NCI-H526 treated with DMSO at 0.1 percent for 48 hours (cell line): ENCODE measurements at places on chromosomes 6 and 20.

GRCh38 chr20:45173522-45173921, 1.2 kb upstream of the PI3 start:
- DNase-seq, result no peak

GRCh38 chr6:120938164-120938875, 396.0 kb downstream of the TBC1D32 start:
- DNase-seq, result no peak

DNA sequence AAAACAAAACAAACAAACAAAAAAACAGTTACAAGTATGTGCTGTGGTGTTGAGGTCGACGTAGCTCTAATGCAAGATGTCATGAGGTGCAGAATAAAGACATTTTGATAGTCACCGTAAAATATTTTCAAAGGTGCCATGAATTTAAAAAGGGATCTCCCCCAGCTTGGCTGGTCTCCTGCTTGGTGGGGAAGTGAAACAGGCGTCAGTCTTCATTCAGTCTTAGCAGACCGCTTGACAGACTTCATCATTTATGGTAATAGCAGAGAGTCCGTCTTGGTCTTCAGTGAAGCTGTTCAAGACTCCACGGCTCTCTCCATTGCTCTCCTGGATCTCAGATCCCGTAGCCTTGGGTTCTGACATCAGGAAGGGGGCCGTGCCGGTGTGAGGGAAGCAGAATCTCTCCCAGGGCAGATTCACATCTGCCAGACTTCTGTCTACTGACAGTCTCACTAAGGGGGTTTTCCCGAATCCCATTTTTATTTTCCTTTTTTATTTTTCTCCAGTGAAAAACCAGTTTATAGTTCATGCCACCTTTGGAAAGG, 1.6 kb downstream of the SLC24A3 start:
- DNase-seq, result no peak

DNA sequence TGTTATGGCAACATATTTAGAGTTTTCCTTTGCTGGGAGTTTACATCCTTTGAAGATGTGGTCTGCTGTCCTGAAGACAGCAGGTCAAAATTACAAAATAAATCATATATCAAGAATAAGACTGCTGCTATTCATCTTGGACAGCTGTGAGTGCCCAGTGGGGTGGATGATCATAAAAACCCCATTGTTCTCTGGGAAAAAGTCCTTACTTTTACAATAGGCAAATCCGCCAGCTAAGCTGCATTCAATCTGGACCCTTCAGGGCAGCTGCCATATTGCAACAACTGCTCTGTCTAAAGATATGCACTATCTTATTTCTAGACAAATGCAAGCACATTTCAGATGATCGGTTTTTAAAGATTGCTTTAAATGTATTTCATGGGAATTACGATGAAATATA, 19.4 kb downstream of the CASS4 start:
- no peak for DNase-seq

DNA sequence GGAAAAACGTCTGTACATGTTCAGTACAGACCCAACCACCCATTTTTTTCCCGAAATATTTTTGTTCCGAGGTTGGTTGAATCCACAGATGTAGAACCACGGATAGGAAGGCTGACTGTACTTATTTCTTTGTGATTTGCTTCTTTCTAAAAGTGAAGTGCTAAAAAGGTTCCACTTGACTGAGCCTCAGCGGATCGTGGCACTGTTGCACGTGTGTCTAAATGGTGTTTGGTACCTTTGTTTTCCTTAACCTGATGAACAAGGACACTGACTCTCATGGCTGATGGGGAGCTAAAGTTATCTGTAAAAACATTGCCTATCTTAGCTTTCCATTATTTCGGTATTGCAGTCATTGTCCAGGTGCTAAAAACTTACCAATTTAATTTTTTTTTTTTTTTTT, 6.2 kb downstream of the BPHL start:
- DNase-seq, result no peak

GRCh38 chr6:158233214-158233795, 65.2 kb downstream of the GTF2H5 start:
- no peak for DNase-seq

- DNase-seq, result no peak
These were observed 41.5 kb downstream of the SLC2A12 start for GRCh38 chr6:134010974-134011373.

DNA sequence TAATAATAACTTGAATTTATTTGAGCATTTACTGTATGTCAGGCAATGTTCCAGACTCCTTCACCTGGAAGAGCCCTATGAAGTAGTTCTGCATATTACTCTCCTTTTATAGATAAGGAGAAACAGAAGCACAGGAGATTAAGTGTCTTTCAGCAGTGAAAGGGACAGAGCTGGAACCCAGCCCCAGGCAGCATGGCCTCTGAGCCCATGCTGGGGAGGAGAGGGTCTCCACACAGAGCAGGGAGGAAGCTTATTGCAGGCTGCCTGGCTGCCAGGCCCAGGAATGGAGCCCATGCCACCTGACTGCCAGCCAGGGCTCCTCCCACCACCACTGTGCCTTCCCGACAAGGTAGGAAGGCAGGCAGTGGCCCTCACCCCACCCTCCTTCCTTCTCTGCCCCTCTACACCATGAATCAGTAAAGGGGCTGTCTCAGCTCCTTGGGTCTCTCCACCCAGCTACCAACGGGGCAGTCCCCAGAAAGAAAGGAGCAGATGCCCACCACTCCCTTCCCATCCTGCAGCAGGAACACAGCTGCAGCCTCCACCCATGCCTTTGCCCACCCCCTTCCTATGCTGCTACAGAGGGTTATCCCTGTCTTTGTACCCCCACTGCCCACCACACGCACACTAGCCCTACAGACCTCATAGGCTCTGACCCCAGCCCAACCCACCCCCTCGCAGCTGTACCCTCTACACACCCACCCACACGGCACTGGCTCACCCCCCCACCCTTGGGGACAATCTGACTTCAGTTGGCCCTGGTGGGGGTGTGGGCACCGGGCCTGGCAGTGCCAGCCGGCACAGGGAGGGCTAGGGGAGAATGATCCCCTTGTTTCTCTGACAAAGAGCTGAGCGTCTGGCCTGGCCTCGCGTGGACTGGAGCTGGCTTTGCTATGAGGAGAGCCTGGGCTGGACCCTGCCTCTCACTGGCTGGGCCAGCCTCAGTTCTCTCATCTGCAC, 41.8 kb downstream of the TFEB start:
- DNase-seq, result no peak

DNA sequence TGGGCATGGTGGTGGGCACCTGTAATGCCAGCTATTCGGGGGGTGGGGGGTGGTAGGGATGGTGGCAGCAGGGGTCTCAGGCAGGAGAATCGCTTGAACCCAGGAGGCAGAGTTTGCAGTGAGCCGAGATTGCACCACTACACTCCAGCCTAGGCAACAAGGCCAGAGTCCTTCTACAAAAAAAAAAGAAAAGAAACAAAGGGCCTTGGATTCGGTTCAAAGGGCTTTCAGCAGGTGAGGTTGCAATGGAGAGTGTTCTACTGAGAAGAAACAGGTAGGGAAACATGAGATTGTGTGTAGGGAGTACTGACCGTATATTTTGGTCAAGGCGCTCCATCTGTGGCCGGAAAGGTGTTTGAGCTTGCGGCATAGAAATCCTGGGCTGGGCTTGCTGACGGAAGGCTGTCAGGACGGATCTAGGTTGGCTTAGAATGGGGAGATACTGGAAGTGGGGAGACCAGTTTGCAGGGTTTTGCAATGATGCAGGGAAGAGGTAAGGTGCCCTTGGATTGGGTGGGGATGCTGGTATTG, 40.7 kb upstream of the DSP start:
- DNase-seq, result no peak

GRCh38 chr6:3285732-3286131, 27.0 kb downstream of the PSMG4 start:
- no peak for DNase-seq

DNA sequence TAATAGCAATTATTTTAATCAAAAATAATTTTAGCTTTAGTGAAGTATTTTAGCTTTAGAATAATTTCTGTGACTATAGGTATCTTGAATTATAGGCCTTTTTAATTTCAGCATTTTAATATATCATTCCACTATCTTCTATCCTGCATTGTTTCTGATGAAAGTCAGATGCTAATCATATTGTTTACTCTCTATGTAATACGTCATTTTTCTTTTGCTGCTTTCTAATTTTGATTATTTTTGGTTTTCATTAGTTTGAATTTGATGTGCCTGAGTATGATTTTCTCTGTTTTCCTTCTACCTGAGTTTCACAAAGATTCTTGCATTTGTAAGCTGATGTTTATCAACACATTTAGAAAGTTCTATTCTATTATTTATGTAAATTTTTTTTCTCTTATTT, 17.4 kb upstream of the ADGRG6 start:
- DNase-seq, result no peak

DNA sequence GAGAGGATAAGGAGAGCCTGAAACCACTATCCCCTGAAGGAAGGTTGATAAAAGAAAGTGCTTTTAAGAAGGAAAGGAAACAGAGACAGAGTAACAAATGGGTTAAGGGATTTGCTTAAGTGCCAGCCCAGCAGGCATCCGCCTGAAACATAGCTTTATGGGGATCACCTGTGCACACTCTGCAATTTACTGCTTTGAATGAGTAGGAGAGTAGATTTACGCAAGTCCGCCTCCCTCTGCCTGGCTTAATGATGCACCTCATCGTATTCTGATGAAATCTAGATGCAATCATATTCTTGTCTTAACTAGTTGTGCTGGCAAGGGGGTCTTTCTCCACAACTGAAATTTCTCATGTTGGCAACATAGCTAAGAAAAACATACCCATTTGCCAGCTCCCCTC, 101.1 kb upstream of the ID4 start:
- DNase-seq, result peak; percentile 40

GRCh38 chr6:32194825-32195651, 2.6 kb upstream of the GPSM3 start:
- no peak for DNase-seq

GRCh38 chr6:144338474-144338873, 53.3 kb downstream of the UTRN start:
- DNase-seq, result no peak

DNA sequence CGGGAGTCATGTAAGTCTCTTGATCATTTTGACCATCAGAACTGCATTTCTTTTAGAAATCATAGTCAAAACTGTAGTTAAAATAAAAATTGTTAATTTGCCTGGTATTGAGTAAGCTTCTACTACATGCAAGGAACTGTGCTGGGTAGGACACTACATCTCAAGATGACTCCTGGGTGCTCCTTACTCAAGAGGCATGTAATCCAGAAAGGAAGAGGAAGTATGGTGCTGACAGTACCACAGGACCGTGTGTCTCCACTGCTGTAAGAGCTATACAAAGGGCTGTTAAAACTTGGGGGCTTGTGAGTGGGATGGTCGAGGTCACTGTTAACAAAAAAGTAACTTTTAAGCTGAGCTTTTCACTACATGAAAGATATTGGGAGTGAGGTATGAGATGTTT, 508.3 kb upstream of the SOX4 start:
- DNase-seq, result no peak

DNA sequence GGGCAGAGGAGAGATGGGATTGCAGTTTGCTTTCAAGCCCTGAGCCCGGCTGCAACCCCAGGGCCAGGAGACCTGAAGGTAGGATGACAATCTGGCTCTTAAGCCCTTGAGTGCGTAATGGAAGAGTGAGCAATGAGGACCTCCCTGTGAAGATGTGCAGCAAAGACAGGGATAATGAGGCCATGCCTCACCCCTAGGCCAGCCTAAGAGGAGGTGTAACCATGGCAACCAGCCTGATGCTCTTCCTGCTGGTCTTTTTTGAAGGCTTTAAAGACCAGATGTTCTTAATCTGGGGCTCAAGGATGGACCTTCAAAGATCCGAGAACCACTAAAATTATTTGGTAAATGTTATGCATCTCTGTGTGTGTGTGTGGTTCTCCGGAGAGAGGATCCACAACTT, 8.2 kb downstream of the ARHGAP40 start:
- DNase-seq, result no peak

DNA sequence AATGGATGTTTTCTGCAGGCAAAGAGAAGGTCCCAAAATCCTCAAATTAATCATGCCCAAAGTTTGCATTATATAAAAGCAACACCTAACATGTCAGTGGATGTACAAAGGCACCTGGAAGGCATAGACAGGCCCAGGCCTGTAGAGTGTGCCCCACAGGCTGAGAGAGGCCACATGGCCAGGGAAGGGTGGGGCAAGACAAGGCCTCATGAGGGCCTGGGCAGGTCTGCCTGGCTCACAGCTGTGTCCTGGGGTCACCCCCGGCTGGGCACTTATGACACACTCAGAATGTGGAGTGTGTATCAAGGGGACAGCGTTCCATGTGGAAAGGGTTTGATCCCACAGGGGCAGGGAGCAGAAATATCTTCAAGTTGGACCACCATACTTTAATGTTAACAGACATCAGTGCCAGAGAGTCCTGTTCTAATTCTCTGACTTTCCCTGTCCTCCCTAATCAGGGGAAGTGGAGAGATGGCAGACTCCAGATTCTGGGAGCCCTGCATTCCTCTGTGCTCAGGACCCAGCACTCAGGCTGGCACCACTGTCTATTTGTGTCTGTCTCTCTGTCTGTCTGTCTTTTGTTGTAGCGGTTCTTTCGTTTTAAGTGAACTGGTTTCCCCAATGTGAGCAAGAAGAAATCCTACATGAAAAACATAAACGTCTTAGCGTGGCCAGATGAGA, 178.3 kb upstream of the FOXA2 start:
- no peak for DNase-seq

GRCh38 chr6:39347906-39348585, 25.5 kb upstream of the KCNK16 start:
- DNase-seq, result peak; percentile 33

GRCh38 chr6:87139236-87139635, 16.1 kb upstream of the ZNF292 start:
- DNase-seq, result no peak
